ENCODE measurements at places on chromosomes 16 and 17.

GRCh38 chr16:84643180-84643583 is 5.1 kb upstream of the KLHL36 start:
- DNase-seq, result no peak

DNA sequence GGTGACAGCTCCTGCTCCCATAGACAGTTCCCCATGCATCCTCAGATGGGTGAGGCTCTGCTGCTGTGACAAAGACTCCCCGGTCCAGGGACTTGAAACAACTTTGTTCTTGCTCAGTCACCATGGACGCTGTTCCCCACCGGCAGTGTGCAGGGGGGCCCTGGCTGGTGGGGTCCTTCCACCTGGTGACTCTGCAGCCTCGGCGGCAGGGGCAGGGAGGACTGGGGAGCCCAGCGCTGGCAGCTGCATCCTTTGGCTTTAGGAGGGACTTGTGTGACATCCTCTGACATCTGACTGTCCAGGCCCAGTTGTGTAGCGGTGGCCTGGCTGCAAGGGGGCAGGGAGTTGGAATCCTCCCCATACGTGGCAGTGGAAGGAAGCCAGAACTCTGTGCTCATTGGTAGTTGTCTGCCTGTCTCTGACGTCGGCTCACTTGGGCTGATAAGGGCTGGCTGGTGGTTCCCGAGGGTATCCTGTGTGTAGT is 107.3 kb downstream of the CMIP start:
- DNase-seq, result no peak

DNA sequence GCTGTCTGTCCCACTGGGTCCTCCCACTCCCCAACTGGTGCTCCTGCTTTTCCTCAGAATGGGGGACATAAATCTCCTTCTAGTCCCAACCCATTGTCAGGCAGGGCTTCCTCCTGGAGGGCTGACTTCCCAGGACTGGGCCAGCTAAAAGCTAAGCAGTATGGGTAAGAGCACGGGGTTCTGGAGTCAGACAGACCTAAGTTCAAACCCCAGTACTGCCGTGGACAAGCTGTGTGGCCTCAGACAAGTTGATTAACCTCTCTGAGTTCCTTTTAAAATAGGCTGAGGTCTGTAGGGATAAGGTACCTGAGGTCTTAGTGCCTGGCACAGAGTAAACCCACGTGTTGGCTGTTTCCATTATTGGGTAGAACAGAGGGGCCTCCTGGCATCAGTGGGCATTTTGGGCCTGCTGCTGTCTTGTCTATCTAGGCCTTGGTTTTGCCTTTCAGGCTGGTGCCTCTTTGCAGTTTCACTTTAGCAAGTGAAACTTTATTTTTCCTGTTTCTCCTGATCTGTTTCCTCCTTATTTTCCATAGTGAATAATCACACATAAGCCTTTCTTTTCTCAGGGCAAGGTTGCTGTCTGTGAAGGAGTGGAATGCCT is 114.6 kb downstream of the PRKCB start:
- DNase-seq, result no peak

GRCh38 chr17:60463157-60463835 is 41.0 kb downstream of the CHCT1 start:
- DNase-seq, result no peak

DNA sequence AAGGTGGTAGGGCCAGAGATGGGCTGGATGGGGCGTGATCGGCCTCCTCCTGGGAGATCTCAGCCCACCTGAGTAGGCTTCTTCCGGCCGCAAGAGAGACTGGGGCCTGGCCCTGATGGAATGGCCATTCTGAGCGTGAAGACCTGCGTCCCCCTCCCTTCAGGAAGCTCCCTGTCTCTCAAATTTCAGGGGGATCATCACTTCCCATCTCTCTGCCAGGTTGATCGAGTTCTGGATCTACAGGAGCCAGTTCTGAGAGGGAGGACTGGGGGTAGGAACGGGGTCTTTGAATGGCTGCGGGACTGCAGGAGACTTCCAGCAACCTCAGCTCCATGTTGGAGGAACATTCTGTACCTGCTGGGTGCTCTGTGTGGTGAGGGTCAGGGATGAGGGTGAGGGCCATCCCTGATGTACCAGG is 9.3 kb upstream of the GSDMA start:
- DNase-seq, result no peak

GRCh38 chr17:41681776-41682175 is 6.9 kb upstream of the EIF1 start:
- no peak for DNase-seq

DNA sequence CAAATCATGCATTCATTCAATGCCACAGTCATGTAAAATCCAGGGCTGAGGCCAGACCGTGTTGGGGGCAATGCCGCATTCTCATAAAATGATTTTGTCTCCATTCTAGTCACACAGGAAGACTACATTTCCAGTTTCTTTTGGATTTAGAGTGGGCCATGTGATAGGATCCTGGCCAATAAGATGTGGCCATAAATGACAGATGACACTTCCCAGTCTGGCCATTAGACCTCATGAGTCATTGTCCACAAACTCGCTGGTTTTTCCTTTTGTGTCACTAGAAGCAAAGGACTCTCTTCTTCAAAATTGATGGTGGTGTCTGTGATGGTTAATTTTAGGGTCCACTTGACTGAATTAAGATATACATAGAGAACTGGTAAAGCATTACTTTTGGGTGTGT is 352.3 kb downstream of the UTP18 start:
- no peak for DNase-seq

All from glomerular endothelial cell (primary cell).